ENCODE measurements at places on chromosomes 4 and X. TPM values are rescaled to one million over a fixed set of nuclear protein-coding genes. Genes with fewer than 3 reads are reported as not detected.

GRCh38 chrX:115616943-115617563 is 56.1 kb downstream of the PLS3 start:
- no peak overlapping the region for H3K4me3 ChIP-seq
- no peak overlapping the region for H3K27ac ChIP-seq
- H3K27me3 ChIP-seq = no peaks in the 10 kb centered on the region
- no peaks in the 10 kb centered on the region for H3K36me3 ChIP-seq
- peak; percentile 58 for DNase-seq
- H3K4me1 ChIP-seq = no peaks in the 10 kb centered on the region

DNA sequence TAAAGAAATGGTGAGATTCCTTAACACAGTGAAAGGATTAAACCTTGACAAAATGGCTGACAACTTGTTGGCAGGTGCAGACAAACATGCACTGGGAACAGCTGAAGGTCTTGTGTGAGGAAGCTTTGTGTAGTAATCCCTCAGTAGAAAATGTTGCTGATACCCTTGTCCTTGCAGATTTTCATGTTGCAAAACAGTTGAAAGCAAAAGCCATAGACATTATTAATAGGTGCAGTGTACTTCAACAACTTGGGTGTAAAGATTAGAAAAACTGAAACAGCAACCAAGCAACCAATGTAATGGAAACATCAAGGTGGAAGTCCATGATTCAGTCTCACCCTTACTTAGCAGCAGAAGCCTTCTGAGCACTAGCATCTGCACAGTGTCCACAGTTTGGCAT is 29.8 kb downstream of the UGT2B7 start:
- no peak overlapping the region for H3K27ac ChIP-seq
- H3K36me3 ChIP-seq = no peaks in the 10 kb centered on the region
- no peak overlapping the region for H3K4me3 ChIP-seq
- DNase-seq = no peak

DNA sequence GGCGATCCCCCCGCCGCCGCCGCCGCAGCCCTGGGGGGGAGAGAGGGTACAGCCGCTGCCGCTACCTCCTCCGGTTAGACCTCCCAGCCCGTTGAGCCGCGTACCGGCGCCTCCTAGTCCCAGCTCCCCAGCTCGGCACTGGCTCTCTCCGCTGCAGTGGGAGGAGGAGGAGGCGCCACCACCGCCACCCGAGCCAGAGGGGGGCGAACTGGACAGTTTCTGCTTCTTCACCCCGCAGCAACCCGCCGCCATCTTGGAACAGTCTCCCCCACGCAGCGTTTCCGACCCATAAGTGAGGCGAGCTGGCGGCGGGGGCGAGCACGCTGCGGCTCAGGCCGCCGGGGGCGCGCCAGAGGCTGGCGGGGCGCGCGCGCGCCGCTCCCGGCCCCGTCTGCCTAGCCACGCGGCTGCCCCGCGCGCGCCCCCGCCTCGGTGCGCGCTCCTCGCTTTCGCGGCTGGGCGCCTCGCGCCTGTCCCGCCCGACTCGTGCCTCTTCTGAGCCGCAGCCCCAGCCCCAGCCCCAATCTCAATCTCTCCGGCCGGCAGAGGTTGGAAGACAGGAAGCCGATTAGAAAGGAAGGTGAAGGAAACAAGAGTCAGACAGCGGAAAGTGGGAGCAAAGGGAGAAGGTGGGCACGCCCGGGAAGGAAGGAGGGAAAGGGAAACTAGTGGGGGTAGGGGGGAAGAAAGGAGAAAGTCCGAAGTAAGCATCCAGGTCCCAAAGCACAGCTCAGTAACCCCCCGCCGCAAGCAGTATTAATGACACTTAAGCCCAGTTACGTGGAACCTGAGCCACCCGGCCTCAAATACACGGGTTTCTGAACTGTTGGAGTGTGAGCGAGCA is at the start of gene AMMECR1:
Gene AMMECR1 (minus strand): TSS at position 266 of the 844 bp plus-strand sequence. CDS start 14 bp downstream, at position 252.
- H3K4me3 ChIP-seq = peak within 1 kb of the TSS; percentile 79
- no peak for DNase-seq
- no peaks in the 10 kb centered on the region for H3K4me1 ChIP-seq
- H3K36me3 ChIP-seq = no peaks in the 10 kb centered on the region
- no peaks in the 10 kb centered on the region for H3K27me3 ChIP-seq

DNA sequence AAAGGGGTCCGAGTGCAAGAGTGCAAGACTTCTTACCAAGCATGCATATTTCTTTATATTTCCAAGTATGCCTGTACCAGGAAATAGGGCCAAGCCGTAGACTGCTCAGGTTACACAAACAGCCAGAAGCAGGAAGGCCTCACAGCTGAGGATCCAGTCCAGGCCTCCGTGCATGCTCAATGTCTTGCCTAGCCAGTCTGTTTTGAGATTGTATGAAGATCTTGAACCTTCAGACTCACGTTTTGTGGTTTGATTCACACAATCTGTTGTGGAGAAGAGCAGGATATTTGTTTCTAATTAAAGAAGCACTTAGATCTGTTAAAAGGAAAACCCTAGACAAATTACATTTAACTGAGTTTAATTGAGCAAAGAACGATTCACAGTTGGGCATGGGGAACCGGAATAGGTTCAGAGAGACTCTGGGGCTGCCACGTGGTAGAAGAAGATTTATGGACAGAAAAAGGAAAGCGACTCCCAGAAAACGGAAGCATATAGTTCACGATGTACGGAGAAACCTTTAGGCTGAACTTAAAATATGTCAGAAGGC is 1.2 kb downstream of the MGST2 start:
- no peaks in the 10 kb centered on the region for H3K4me1 ChIP-seq
- H3K27ac ChIP-seq = peak overlapping the region; percentile 81
- no peaks in the 10 kb centered on the region for H3K36me3 ChIP-seq

- H3K4me3 ChIP-seq = no peak overlapping the region
- no peaks in the 10 kb centered on the region for H3K4me1 ChIP-seq
- no peak overlapping the region for H3K27ac ChIP-seq
- no peaks in the 10 kb centered on the region for H3K27me3 ChIP-seq
- no peak for DNase-seq
Observed at GRCh38 chrX:85620466-85620865, 241.0 kb upstream of the POF1B start.

GRCh38 chrX:47327902-47328301 is 42.5 kb upstream of the ZNF157 start:
- no peaks in the 10 kb centered on the region for H3K27me3 ChIP-seq
- H3K4me3 ChIP-seq = no peak overlapping the region
- no peak overlapping the region for H3K27ac ChIP-seq
- H3K4me1 ChIP-seq = no peaks in the 10 kb centered on the region

GRCh38 chr4:83024233-83024632 is 10.8 kb upstream of the COPS4 start:
- H3K4me1 ChIP-seq = peaks cover 3% of the 10 kb centered on the region
- no peak overlapping the region for H3K27ac ChIP-seq
- no peaks in the 10 kb centered on the region for H3K27me3 ChIP-seq
- no peak for DNase-seq
- H3K4me3 ChIP-seq = no peak overlapping the region
- no peaks in the 10 kb centered on the region for H3K36me3 ChIP-seq

DNA sequence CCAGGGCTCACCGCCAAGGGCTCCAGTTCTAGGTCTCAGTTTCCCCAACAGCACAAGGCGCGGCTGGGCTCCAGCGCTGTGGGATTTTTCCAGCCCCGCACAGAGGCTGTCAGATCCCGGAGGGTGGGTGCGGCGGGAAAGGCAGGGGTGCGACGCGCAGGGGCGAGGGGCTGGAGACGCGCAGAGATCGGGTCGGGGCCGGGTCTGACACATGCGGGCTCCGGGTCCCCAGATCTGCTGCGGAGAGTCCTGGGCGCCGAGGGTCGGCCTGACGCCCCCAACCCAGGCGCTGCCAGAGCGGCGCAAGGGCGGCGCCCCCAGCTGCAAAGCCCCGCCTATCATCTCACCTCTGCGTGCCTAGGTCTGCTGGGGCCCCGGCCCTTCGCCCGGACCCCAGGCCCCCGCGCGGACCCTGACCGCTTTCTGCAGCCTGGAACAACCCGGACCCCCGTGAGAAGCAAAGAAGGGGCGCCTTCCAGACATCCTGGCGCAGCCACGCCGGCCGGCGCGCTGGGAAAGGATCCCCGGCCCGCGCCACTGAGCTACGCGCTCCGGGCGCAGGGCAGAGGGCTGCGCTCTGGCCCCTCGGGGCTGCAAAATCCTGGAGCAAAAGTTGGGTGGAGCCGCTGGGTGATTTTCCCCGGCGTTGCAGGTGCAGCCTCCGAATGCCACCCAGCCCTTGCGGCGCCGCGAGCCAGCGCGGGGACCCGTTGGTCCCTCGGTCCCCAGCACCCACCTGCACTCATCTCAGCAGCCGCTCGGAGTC is 486 bp downstream of the ABLIM2 start:
- H3K27me3 ChIP-seq = no peaks in the 10 kb centered on the region
- DNase-seq = no peak
- H3K36me3 ChIP-seq = no peaks in the 10 kb centered on the region
- H3K4me3 ChIP-seq = peak overlapping the region; percentile 62
- H3K4me1 ChIP-seq = peaks cover 5% of the 10 kb centered on the region

KLHL4 gene
- not detected for total RNA-seq

SPANXC gene
- not detected for total RNA-seq

HOPX gene
- 0.38 TPM for total RNA-seq

FATE1 gene
- total RNA-seq = not detected

Measured in GM12878 (cell line).